ENCODE measurements at places on chromosomes 1 and 21.

- DNase-seq, result no peak
These were observed 3.7 kb downstream of the AURKAIP1 start for GRCh38 chr1:1371364-1371745.

DNA sequence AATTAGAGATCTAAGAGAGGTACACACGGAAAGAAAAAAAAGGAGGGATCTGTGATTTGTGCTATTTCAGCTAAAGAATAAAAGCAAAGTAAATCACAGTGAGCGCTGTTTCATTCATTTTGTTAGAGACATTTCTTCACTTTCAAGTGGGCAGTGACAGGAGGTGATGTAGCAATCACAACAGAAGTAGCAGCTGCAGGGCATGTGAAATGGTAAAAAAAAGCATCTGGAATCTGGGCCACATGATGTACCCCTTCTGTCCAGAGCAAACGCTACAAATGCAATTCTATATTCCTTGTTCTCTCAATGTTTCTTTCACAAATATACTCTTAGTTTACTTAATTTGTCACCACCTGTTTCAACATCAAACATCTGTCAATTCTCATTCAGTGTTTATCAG lies 786.5 kb downstream of the LRRIQ3 start:
- DNase-seq, result no peak

GRCh38 chr1:83761167-83762038 lies 237.5 kb downstream of the TTLL7 start:
- DNase-seq, result no peak

DNA sequence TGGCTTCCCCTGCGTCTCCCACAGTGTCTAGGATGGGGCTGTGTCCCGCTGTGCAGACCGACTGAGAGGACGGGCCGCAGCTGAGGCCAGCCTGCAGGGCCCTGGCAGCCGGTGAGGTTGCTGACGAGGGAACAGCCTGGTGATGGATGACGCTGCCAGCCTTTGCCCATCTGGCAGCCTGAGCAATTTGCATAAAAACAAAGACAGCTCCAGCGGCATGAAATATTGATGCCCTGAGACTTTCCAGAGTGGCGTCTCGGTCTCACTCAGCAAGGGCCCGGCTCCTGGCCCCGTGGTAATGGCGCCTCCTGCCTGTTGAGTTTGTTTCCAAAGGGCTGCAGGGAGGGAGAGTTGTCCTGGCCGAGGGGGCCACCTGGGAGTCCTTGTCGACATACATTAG lies 19.1 kb upstream of the KCNA10 start:
- peak; percentile 33 for DNase-seq

GRCh38 chr1:78676347-78676982 lies 26.8 kb downstream of the IFI44 start:
- peak; percentile 35 for DNase-seq

GRCh38 chr21:42614811-42615351 lies 38.5 kb upstream of the PDE9A start:
- DNase-seq, result no peak

DNA sequence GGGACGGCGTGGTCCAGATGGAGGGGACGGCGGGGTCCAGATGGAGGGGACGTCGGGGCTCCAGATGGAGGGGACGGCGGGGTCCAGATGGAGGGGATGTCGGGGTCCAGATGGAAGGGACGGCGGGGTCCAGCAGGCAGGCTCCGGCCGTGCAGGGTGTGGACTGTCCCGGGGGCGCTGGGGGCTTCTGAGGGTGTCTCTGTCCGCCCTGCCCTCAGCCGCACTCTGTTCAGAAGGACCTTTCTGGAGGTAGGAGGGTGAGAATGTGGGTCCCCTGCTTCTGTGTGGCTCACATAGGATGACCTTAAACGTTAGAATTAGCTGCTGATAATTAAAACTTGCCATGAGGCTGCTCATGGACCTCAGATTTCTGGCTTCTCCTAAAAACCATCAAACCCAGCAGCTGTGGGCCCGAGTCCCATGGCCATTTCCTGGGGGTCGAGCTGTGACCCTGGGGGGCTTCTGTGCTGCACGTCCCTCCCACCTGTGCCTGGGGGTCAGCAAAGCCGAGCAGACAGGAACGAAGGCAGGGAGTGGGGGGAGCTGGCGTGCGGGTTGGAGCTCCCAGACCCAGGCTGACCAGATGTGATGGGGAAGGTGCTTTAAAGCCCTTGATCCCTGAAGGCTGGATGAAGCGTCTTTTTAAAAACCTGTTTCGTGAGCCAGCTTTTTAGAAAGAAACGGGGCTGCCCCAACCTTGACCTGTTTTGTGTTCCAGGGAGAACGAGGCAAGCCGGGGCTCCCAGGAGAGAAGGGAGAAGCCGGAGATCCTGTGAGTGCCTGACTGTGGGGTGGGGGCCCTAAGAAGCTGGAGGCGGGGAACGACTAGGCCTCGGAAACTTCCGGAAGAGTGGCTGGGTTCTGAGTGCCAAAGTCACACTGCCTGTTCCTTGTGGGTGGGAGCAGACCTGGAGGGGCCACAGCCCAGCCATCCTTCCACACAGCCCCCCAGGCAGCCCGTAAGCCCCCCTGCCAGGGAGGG lies 7.1 kb downstream of the COL6A1 start:
- DNase-seq, result peak; percentile 56

GRCh38 chr1:203090421-203091198 lies 4.8 kb upstream of the MYOG start:
- no peak for DNase-seq

- no peak for DNase-seq
These were observed 8.6 kb upstream of the RCAN1 start for GRCh38 chr21:34623516-34623915.

GRCh38 chr1:46485564-46486431 lies 3.8 kb upstream of the DMBX1 start:
- peak; percentile 78 for DNase-seq

GRCh38 chr1:201332616-201333335 lies 44.7 kb downstream of the TNNT2 start:
- DNase-seq, result no peak

DNA sequence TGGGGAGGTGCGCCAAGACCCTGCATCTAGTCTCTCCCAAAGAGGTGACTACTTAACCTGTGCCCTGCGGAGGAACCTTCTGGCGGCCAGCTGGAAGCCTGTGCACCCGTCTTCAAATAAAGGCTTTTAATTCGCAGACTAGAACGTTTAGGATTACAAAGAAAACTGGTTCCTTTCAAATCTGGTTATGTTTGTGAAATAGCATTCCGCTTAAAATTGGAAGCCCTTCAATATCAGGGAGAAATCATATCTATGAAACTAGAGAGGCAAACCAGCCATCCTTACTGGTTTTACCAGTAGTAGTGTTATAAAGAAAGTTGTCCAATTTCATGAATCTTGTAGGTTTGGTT lies 250.8 kb downstream of the FAM72C start:
- DNase-seq, result no peak

- no peak for DNase-seq
These were observed 59.1 kb upstream of the SEC16B start for GRCh38 chr1:178028841-178029481.

DNA sequence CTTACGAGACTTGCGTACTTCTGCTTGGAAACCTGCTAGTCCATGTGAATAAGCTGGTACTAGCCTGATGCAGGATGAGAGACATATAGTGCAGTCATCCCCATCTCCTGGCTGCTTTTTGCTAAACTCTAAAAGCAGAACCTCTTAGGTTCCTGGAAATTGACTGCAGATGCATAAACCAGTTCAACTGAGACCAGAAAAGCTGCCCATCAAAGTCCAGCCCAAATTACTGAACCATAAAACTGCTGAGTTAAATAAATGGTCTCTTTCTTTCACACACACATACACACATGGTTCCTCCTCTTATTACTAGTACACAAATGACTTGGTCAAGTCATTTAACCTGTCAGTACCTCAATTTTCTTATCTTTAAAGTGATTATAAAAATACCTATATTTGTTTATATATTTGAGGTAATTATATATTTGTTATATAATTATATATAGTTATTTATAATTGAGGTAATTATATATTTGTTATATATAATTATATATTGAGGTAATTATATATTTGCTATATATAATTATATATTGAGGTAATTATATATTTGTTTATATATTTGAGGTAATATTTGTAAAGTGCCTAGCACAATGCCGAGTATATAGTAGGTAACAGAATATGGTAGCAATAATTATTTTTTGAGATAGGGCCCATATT lies 25.2 kb upstream of the RABGAP1L start:
- DNase-seq, result no peak

GRCh38 chr1:226898246-226898645 lies 27.8 kb downstream of the PSEN2 start:
- no peak for DNase-seq

DNA sequence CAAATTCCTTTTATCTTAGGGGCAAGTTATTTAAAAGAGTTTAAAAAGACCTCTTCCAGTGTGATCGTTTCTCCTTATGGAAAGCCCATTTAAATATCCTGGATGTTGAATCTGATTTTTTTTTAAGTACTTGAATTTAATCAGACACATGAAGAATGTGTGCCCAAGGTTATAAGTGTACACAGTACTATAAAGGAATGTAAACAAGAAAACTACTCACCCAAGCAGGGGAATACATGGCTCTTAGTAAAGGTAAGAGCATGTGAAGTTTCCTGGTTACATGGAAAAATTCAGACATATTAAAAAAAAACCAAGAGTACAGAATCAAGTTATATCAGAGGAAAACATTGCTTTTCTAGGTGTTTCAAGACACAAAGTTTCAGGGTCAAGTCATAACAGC lies 546.9 kb downstream of the MATN1 start:
- DNase-seq, result no peak

DNA sequence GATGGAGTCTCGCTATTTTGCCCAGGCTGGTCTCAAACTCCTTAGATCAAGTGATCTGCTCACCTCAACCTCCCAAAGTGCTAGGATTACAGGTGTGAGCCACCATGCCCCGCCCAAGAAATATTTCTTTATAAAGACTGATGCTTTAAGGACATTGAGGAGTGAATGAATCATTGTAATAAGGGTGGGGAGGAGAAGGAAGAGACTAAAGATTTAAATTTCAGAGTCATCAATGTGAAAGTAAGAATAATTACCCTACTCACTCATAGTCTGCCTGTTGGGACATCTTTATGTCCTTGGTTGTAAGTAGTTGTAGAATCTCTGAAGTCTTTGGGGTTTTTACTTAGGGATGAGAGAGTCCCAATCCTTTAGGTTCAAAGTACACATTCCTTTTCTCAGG lies 7.3 kb downstream of the KDM1A start:
- DNase-seq, result no peak

- DNase-seq, result no peak
These were observed 16.8 kb downstream of the GALNT2 start for GRCh38 chr1:230083746-230084407.

DNA sequence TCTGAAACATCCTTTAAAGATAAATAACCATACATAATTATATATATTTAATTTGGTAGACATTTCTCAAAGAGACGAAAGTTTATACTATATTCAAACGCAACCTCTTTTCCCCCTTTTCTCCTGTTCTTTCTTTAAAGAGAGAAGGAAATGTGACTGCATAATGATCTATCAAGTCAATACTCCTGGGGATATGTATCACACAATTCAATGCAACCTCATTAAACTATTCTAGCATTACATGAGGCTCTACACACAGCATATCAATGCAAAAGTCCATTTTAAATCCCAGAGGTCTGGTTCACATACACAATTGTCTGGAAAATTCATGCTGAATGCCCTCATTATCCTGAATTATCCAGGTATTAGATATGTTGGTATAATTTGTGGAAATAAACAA lies 330.7 kb downstream of the LMX1A start:
- DNase-seq, result no peak

DNA sequence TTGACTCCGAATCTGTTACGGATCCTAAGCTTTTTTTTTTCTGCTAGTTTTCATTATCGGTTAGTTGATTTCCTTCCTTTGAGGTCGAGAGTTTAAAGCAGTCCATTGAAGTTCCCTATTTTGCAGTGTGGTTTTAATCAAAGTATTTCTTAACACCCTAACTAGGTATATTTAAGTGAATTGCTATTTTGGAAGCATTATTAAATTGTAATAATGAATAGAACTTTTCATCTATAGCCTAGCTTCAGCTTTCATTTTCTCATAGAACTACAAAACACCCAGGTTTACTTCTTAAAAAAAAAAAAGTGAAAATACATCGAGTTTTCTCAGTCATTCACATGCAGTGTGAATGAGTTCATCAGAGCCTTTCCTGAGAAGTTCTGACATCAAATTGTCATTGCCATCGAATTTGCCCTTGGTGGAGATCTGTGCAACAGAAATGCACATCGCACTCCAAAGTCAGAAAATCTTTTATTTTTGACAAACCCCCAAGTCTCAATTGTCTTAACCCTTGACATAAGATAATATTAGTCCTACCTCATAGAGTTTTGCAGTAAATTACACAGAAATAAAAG lies 1.1 kb upstream of the LBR start:
- DNase-seq, result no peak

- DNase-seq, result no peak
These were observed 109.9 kb downstream of the BCAR3 start for GRCh38 chr1:93571623-93572310.

GRCh38 chr1:77536813-77537212 lies 145.6 kb downstream of the ZZZ3 start:
- DNase-seq, result no peak

- no peak for DNase-seq
These were observed 29.2 kb downstream of the INKA2 start for GRCh38 chr1:111709986-111710385.

DNA sequence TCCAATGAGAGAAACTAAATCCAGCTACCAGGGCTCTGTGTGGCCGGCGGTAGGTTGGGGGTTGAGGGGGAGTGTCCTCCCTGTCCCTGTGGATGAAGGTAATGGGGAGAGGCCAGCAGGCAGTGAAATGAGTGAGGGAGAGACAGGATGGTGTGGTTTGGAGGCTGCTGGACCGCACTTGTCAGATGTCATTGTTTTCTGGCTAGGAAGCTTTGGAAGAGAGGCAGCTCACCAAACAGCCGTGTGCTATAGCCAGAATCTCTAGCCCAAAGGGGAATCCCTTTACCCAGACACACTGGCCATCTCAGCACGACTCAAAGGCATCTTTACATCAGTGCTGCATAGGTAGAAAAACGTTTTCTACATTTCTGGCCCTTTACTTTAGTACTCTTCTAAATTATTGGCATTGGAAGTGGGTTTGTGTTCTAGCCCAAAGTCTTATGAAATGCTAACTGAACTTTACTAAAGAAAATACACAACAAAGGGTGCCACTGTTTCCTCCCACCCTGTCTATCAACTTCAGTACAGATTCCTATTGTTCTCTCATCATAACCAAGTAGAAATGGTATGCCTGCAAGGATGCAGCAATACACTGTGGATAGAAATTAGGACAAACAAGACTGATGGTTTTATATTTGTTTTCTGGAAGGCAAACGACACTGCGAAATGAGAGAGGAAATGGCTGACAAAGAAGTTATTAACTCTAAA lies 95.9 kb upstream of the COA6 start:
- no peak for DNase-seq

- DNase-seq, result no peak
These were observed 4.4 kb upstream of the ADAMTS1 start for GRCh38 chr21:26849428-26850115.

DNA sequence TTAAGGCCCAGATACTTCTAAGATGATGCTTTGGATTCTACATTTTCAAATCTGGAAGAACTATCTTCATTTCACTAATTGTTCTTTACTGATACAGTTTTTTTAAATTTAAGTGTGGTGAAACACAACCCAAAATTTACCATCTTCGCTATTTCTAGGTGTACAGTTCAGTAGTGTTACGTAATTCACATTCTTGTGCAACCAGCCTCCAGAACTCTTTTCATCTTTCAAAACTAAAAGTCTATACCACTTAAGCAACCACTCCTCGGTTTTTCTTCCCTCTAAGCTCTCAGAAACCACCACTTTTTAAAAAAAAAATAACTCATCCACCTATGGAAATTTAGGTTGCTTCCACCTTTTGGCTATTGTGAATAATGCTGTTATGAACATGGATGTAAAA lies 220.7 kb downstream of the PDE4B start:
- no peak for DNase-seq

- DNase-seq, result peak; percentile 28
These were observed 130.4 kb upstream of the ETS2 start for GRCh38 chr21:38675182-38675824.

Data from upper lobe of left lung (tissue), 6 donors.